Motor neuron (in vitro differentiated cells): ENCODE measurements at places on chromosomes 4 and X. TPM values are rescaled to one million over a fixed set of nuclear protein-coding genes. Genes with fewer than 3 reads are reported as not detected.

Gene DKK2
- 0.13 and 0.14 TPM in 2 replicates for total RNA-seq

Gene KLHL13
- total RNA-seq: 15.1 and 17.3 TPM in 2 replicates

Gene ARMCX2
- 65.9 and 69.6 TPM in 2 replicates for total RNA-seq

Gene EVC2
- total RNA-seq: 0.77 and 1.0 TPM in 2 replicates

Gene CCDC120
- 2.9 and 4.2 TPM in 2 replicates for total RNA-seq

Gene MEPE
- total RNA-seq: 0.22 TPM in 1 of 2 replicates, not detected in the other

Gene GAGE12F
- not detected in 2 replicates for total RNA-seq

Gene ADAD1
- not detected in 2 replicates for total RNA-seq

Gene ETDA
- total RNA-seq: not detected in 2 replicates

Gene GPRIN3
- total RNA-seq: 20.1 and 34.9 TPM in 2 replicates

Gene SUPT20HL1
- 0.09 TPM in 1 of 2 replicates, not detected in the other for total RNA-seq

Gene ARHGAP10
- total RNA-seq: 13.5 and 16.2 TPM in 2 replicates

Gene HPGDS
- 0.71 TPM in 1 of 2 replicates, not detected in the other for total RNA-seq
